CD4-positive, alpha-beta T cell treated with Interferon alpha-2 for 1 hour (primary cell): ENCODE measurements at places on chromosomes 7 and 10.

- no peak for DNase-seq
These were observed 124.1 kb downstream of the LMBR1 start for GRCh38 chr7:156768698-156769472.

GRCh38 chr7:45242698-45243097 lies 85.1 kb downstream of the RAMP3 start:
- no peak for DNase-seq

GRCh38 chr7:75820688-75821087 lies 7.1 kb upstream of the CCL24 start:
- no peak for DNase-seq

GRCh38 chr10:94066411-94066810 lies 72.7 kb downstream of the PLCE1 start:
- no peak for DNase-seq

DNA sequence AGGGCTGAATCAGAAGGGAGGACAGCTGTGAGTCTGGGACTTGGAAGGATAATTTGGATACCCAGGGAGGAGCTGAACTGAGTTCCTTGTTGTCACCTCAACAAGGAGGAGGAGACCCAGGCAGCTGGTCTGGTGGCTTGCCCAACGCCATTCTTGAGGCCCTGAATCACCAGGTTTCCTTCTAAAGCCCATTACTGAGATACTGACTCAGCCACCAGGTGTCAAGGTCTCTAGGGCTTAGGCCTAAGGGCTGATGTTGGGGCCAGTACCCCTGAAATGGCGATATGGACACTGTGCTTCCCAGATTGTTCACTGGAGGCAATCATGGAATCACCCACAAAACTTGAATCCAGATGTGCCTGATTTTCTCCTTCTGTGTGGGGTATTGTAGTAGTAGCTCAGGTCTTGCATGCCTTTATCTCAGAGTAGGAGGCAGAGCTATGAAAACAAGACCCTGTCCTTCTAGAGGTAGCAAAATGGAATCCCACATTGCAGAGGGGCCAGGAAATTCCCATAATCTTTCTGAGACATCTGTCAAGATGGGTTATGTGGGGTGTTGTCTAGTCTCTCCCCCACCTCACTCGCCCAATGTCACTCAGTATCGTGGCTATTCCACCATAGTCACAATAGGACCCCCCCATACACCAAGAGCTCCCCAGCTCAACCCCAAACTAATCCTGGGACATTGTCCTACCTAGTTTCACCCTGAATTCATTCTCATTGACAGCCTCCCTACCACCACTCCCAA lies 1.8 kb upstream of the ATG9B start:
- DNase-seq: no peak
